ENCODE measurements at places on chromosomes 1 and 21.

- no peak for DNase-seq
Observed at GRCh38 chr21:14877581-14878228, 187.1 kb downstream of the NRIP1 start.

DNA sequence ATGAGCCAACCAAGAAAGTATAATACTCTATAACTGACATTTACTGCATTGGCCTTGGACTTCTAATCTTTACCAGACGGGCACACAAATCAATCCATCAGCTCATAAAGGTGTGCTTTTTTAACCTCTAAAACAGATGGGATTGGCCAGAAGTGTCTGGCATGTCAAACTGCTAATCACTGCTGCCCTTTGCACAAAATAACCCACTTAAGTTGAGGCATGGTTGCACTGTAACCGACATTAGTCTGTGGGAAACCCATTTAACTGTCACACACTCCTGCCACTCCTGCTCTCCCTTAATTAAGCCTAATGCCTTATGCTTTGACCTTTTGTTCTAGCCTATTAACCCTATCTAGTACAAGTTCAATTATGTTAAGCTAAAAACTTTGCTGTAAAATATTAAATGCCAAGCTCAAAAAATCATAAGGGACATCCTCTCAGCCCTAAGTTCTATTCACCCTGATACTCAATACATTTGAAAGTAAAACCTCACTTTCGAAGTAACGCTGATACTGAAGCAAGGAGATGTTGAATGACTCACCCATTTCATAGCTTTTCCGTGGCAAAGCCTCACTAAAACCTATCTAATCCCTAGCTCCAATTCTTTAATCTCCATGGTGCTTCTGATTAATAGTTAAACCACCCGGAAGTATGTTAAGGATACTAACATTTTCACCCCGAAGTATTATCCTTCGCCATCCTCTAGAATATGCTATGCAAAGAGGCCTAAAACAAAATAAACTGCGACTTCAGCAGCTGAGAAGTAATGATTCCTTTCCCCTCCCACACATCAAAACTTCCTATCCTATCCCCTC, 12.9 kb downstream of the NRIP1 start:
- no peak for DNase-seq

- DNase-seq: no peak
Observed at GRCh38 chr1:22051607-22052114, 848 bp upstream of the CDC42 start.

GRCh38 chr1:20174937-20175666, 10.8 kb upstream of the UBXN10 start:
- DNase-seq: no peak

GRCh38 chr1:160494620-160495019, 28.4 kb downstream of the SLAMF6 start:
- DNase-seq: no peak

DNA sequence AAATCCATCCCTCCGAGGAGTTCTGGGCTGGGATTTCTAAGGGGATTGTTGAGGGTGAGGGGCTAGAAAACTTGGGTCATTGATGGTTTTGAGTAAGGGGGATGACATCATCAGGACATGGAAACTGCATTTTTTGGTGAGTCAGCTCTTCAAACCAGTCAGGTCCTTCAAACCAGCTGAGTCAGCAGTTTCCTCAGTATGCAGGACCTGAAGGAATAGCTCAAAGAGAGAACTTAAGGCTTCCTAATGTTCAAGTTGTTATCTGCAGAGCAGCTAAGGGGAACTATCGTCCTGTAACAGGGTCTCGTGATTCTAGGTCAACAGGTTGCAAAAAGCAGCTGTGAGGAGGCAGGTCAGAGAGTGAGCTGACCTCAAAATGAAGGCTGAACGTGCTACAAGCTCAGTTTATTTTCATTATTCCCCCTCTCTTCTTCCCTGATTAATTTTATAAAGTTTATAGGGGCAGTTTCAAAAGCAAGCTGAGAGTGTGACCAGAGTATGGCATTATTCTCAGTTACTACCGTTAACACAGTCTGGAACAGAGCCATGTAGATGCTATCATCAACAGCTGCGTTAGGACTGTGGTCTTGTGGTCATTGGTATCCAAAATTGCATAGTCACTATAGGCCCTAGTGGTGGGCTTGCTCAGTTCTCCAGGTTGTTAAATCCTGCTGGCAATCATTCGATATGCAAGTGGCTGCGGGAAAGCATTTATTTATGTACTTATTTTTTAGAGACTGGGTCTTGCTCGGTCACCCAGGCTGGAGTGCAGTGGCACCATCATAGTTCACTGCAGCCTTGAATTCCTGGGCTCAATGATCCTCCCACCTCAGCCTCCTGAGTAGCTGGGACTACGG, 10.7 kb upstream of the SDC3 start:
- no peak for DNase-seq

DNA sequence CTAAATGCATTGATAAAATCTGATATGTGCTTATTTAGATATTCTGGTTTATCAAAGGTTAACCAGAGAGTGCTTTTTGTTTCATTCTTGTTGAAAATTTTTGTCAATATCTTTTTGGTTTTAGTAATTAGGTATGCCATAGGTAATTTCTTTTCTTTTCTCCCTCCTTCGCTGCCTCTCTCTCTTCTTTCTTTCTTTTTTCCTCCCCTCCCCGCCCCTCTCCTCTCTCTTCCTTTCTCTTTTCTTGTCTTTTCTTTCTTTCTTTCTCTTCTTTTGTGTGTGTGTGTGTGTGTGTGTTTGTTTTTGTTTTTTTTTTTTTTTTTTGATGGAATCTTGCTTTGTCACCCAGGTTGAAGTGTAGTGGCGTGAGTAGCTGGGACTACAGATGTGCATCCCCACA, 14.4 kb upstream of the MACF1 start:
- no peak for DNase-seq

- DNase-seq: no peak
Observed at GRCh38 chr1:156750191-156750672, 1.2 kb downstream of the HDGF start.

DNA sequence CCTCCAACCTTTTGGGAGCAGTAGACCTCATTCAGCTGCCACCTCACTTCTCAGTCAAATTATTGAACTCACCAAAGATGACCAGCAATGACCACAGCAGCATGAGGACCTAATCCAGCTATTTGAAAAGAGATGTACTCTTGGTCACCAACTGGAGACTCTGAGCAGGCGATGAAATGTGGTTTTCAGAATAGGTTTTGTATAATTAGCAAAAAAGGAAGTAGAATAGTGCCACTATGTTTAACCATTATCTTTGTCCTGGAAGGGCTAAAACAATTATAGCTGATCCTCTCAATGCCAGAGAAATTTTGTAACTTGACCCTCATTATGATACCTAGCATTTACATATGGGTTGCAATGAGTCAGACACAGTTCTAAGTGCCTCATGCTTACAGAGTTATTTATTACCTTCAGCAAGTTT, at the start of gene FCRL2:
Gene FCRL2 (minus strand): TSS at position 162 of the 421 bp plus-strand sequence. CDS start 59 bp downstream, at position 103.
- DNase-seq: no peak

DNA sequence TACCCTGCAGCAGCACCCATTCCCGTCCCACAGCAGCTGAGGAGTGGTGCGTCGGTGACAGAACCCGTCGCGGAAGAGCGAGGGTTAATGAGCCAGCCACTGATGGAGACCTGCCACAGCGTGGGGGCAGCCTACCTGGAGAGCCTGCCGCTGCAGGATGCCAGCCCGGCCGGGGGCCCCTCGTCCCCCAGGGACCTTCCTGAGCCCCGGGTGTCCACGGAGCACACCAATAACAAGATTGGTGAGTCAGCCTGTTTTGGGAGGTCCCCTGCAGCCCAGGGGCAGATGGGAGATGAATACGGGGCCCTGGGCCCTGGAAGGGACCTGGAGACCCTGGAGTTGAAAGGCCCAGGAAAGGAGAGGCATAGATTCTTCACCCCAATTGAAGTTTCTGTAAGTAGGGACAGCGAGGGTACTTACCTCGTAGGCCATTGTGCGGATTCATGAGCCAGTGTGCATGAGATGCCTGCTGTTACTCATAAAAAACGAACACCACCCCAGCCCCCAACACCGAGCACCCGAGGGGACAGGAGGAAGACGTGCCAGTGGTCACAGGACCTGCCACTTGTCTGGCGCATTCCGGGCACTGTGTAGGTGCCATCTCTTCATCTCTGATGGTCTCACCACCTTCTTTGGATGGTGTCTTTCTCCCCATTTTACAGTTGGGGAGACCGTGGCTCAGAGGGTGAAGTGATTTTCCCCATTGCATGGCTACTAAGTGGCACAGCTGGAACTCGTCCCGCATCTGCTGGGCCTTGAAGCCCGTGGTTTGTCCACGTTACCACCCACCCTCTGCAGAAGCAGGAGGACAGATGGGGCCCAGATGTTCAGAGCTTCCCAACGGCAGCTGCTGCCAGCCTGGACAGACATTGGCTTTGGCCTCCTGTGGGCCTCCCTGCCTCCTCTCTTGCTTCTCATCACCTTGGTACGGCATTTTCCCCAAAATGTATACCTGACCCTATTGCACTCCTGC, 28.3 kb upstream of the TNFRSF1B start:
- no peak for DNase-seq

GRCh38 chr21:35563885-35564451, 496.4 kb downstream of the SETD4 start:
- no peak for DNase-seq

- DNase-seq: no peak
Observed at GRCh38 chr21:20311234-20311787, 686.9 kb upstream of the NCAM2 start.

GRCh38 chr1:40699787-40700186, 8.3 kb downstream of the NFYC start:
- DNase-seq: no peak

DNA sequence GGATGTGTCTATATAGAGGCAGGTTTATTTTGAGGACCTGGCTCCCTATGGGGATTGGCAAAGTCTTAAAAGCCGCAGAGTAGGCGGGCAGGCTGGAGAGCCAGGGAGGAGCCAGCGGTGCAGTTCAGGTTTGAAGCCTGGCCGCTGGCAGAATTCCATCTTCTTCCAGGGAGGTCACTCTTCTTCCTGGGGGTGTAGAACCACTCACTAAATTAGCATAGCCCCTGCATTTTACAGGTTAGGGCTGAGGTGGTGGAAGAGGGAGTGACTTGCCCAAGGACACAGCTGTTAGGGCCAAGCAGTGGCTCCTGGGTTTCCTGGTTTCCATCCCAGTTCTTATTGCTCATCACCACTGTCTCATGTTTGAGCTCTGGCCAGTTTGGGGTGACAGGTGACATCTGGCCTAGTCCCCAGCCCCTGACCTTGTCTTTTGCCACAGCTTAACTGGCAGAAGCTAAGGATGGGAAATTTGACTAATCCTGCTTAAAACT, 1.4 kb downstream of the PINK1 start:
- DNase-seq: no peak

DNA sequence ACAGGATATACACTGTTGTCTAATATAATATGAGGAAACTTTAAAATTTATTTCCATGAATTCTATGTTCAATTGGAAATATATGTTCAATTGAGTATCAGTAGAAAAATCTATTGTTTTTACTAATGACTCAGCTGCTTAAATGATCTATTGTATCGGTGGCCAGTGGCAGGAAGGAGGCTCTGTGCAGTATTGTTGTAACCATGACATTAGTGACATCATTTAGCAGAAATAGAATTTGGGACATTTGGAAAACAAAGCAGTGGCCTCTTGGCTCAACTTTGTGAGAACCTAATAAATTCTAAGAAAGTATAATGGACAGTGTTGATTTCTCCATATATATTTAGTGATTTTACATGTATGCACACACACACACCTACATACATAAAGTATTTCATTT, 257.4 kb downstream of the PDE4B start:
- DNase-seq: no peak

- peak; percentile 90 for DNase-seq
Observed at GRCh38 chr1:26336477-26337205, 17.3 kb downstream of the CRYBG2 start.

DNA sequence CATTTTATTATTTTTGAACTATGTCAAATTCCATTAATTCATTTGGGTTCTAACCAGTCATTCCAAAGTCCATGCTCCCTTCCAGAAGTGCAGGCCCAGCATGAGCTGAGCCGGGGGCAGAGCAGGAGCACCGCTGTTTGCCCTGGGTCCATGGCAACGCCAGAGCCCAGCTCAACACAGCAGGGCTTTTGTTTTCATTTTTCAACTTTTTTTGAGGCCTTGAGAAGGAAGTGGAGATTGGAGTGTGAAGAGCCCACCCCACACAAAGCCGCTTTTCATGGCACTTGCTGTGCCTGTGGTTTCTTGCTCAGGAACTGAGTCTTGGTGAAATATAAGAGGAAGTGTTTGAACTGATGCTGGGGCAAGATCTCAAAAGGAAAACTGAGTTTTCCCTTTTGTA, 13.2 kb upstream of the PRMT2 start:
- no peak for DNase-seq

DNA sequence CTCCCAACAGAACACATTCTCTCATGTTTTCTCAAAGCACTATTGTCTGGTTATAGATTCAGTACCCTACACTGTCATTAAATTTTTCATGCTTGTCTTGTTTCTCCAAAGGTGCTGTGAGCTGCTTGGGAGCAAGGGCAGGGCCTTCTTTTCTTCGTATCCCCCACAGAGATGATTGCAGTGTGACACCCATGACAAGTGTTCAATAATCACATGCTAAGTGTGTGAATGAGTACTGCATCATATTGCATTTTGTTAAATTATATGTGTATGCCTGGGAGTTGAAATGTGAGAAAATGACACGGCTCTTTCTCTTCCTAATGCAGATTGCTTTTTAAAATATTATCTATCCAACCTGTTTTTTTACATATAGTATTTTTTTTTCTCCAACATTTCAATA, 57.3 kb upstream of the MAGI3 start:
- DNase-seq: no peak

GRCh38 chr1:172638885-172639831, 19.7 kb upstream of the FASLG start:
- DNase-seq: peak; percentile 35

DNA sequence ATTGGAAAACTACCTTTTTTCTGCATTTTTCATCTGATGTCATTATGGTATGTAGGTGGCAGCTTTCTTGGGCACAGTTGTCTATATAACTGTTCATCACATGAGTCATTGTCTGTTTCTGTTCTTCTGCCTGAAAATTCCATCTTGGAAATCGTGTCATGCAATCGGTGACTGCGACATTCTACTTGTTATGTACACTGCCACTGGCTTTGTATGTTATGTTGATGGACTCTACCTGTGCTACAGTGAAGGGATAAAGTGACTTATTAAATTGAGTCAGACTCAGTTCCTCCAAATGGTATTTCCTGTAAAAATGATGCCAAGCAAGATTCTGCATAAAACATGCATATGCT, 8.6 kb downstream of the SMAP2 start:
- DNase-seq: no peak

- no peak for DNase-seq
Observed at GRCh38 chr1:96510911-96511310, 210.7 kb upstream of the PTBP2 start.

DNA sequence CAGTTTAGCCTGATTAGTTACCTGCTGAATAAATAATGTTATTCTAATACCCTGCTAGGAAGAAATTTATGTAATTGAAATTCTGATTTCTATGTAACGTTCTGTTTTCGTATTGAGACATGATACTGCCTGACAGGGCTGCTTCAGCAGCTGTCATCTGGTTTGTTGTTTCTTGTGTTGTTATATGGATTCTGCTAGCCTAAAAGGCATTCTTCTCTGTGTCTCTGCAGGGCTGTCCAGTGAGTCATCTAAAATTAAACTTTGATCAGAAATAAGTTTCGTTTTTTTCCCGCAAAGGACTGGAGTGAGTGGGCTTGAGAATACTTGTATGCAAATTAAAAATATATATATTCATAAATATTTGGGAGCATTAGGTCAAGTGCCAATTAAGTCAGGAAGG, 93.0 kb downstream of the DYRK1A start:
- no peak for DNase-seq

All from T-helper 9 cell (primary cell).